ENCODE measurements at places on chromosomes 13 and 19.

GRCh38 chr13:98487016-98487415 is 89.9 kb downstream of the STK24 start:
- no peak for DNase-seq

DNA sequence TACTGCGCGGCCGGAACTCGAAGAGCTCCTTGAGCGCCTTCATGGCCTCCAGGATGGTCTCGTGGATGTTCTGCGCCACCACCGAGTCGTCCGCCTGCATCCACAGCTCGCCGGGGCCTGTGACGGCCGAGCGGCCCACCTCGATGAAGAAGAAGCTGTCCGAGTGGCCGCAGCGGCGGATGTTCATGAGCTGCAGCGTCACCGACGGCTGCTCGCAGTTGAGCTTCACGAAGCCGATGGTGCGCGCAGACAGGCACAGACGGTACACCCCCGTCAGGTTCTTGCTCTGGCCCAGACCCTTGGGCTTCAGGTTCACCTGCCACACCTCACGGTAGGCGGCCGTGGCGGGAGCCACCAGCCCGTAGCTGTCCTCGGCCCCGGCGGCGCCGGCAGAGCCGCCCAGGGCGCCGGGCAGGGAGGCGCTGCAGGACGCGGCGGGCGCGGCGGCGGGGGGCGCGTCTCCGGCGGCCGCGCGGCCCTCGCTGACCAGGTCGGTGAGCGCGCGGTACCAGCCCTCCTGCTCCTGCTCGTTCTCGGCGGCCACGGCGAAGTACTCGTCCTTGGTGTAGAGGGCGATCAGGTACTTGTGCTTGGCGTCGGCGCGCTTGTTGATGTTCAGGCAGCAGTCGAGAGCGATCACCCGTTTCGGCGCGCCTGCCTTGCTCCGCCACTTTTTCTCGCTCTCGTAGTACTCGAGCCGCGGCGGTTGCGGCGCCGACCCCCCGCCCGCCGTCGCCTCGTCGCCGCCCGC is 1.1 kb downstream of the IRS2 start:
- no peak for DNase-seq

- no peak for DNase-seq
Observed at GRCh38 chr19:9849791-9850190, 14.7 kb downstream of the PIN1 start.

DNA sequence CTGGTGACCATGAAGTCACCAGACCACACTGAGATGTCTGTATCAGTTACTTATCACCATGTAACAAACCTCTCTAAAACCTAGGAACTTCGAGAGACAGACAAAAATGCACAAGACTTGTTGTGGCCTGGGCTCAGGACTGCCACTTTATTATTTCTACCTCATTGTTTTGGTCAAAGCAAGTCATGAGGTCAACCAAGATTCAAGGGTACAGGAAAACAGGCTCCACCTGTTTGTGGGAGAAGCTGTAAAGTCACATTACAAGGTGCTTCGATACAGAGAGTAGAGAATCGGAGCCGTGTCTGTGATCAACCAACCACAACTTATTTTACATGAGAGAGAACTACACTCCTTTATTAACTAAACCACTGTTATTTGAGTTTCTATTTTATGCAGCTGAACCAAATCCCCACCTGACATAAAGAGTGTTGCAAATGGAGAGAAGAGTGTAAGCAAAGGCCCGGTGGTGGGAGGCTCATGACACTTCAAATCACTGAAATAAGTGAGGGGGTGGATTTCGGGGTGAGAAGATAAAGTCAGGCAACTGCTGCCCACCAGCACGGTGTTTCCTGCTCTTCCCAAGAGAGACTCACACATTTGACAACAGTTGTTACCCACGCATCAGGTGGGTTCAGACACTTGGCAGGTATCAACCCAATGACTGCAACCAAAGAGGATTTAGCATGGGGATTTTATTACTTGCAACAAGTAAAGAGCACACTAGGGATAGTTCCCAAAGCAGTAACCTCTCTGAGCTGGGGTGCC is 39.0 kb upstream of the IGSF23 start:
- no peak for DNase-seq

DNA sequence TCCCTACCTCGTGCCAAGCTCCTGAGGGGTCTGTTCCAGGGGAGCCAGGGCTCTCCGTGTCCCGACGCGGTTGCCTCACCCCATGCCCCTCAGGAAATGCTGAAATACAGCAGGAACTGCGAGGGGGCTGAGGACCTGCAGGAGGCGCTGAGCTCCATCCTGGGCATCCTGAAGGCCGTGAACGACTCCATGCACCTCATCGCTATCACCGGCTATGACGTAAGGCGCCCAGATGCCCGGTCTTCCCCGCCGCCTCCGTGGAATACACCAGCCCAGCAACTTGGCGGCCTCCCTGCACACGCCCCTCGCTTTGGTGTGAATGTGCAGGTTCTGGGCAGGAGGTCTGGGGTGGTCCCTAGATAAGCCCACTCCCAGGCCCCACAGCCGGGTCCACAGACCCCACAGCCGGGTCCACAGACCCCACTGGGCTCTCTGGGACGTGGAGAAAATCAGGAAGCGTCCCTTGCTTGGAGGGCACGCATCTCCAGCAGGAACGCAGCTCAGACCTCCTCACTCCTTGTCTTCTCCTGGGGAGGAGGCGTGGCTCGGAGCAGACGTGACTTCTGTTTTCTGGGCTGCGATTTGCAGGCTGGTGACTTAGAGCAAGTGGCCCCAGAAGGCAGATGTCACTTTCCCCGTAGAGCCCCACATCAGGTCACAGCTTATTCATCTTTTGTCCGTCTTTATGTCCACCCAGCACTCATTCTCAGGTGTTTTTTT is 19.4 kb upstream of the F7 start:
- DNase-seq: no peak

- DNase-seq: no peak
Observed at GRCh38 chr19:35946203-35946602, 10.0 kb downstream of the LRFN3 start.

Measured in stimulated activated CD8-positive, alpha-beta memory T cell treated with anti-CD3 and anti-CD28 coated beads, Interleukin-4, amount 100 ng/mL, for 4 hours (primary cell).